ENCODE measurements at places on chromosomes 1 and 21.
A peak's percentile ranks its signal among the peaks of the same experiment; 100 is the strongest.

DNA sequence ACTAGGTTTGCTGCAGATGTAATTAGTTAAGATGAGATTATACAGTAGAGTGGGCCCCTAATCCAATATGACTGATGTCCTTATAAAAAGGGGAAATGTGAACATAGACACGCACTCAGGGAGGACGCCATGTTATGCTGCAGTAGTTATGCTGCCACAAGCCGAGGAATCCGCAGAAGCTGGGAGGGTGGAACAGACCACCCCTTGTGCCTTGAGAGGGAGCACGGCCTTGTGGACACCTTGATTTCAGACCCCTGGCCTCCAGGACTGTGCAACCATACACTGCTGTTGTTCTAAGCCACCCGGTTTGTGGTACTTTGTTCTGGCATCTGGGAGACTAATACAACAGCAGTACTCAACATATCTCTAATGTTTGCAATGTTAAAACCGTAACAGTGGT is 57.9 kb upstream of the HIVEP3 start:
- no peak overlapping the region for H3K4me3 ChIP-seq
- no peaks in the 10 kb centered on the region for H3K27me3 ChIP-seq
- no peaks in the 10 kb centered on the region for H3K36me3 ChIP-seq
- DNase-seq = no peak

DNA sequence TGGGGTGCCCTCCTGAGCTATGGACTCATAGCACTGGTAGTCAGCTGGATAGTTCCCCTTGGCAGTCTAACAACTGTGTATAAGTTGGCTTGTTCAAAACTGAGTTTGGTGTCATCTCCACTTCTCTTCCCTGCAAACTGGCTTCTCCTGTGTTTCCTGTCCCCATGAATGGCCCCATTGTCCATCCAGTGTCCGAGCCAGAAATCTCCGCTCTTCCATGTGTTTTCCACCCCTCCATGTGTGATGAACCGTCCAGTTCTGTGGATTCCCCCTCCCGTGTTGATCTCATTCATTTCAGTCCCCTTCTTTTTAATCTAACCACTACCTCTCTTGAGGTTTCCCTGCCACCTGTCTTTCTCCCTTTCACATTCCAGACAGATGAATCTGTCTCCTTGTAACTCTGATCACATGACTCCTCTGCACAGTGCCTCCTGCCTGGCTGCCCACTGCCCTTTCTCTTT is 195.7 kb downstream of the ROR1 start:
- peak; percentile 43 for DNase-seq
- no peak overlapping the region for H3K4me3 ChIP-seq
- no peak overlapping the region for H3K27ac ChIP-seq

GRCh38 chr1:223474804-223475203 is 81.6 kb downstream of the CCDC185 start:
- no peaks in the 10 kb centered on the region for H3K4me1 ChIP-seq
- H3K27me3 ChIP-seq = no peaks in the 10 kb centered on the region
- H3K27ac ChIP-seq = no peak overlapping the region
- no peak for DNase-seq
- H3K36me3 ChIP-seq = no peaks in the 10 kb centered on the region

DNA sequence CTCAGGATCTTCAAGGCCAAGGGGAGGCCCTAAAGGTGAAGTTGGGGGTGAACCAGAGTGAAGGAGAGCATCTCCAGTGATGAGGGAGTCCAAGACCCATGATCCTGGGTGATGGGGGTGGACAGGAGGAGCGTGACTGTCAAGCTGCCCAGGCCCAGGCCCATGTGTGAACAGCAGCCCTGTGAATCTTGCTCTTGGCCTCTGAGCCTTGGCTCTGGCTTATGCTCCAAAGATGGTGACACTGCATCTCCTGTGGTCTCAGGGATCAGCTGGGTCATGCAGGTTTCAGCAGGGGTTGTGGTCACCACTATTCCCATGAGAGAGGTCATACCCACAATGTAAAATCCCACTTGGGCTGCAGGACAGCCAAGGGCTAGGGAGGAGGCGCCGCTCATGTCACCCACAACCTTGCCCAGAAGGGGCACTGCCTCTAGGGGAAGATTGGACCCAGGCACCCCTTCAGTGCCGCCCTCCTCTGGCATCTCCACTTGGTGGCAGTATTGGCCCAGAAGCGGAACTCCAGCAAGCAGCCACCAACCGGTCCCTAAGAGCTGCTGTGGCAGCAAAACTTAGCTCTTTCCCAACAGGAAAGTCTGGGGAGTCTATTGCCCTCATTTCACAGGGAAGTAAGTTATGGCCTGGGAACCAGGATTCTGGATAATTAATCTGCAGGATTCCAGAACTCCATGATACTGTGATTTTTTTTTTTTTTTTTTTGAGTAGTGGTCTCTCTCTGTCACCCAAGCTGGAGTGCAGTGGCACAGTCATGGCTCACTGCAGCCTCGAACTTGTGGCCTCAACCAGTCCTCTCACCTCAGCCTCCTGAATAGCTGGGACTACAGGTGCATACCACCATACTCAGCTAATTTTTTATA is 7.5 kb upstream of the WNT3A start:
- H3K27me3 ChIP-seq = peaks cover under 1% of the 10 kb centered on the region
- H3K27ac ChIP-seq = no peak overlapping the region
- no peak overlapping the region for H3K4me3 ChIP-seq
- H3K4me1 ChIP-seq = no peaks in the 10 kb centered on the region

DNA sequence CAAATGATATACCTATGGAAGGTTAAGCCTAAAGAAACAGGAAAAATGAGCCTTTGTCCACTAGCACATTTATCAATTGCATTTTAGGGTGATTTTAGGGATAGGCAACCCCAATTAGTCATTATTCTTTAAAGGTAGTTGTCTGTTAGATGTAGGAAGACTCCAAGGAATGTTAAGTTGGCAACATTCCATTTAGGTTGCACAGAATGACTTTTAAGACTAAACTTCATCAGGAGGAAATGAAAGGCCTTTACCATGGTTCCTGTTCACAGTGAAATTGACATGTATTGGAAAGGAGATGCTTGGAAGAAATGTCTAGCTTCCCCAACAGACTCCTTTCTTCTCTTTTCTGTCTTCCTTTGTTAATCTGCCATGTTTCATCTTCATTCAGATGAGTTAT is 1.6 kb upstream of the APOBEC4 start:
- H3K27me3 ChIP-seq = no peaks in the 10 kb centered on the region
- DNase-seq = no peak
- H3K4me3 ChIP-seq = no peak overlapping the region
- no peak overlapping the region for H3K27ac ChIP-seq
- no peaks in the 10 kb centered on the region for H3K4me1 ChIP-seq

GRCh38 chr1:24643363-24644099 is 429 bp downstream of the SRRM1 start:
- peak overlapping the region; percentile 77 for H3K27ac ChIP-seq
- H3K4me1 ChIP-seq = peaks cover 5% of the 10 kb centered on the region

GRCh38 chr1:29326123-29326522 is 89.8 kb downstream of the PTPRU start:
- H3K27ac ChIP-seq = no peak overlapping the region
- H3K36me3 ChIP-seq = peaks cover 15% of the 10 kb centered on the region
- DNase-seq = no peak
- no peaks in the 10 kb centered on the region for H3K27me3 ChIP-seq
- H3K4me1 ChIP-seq = peaks cover 2% of the 10 kb centered on the region

DNA sequence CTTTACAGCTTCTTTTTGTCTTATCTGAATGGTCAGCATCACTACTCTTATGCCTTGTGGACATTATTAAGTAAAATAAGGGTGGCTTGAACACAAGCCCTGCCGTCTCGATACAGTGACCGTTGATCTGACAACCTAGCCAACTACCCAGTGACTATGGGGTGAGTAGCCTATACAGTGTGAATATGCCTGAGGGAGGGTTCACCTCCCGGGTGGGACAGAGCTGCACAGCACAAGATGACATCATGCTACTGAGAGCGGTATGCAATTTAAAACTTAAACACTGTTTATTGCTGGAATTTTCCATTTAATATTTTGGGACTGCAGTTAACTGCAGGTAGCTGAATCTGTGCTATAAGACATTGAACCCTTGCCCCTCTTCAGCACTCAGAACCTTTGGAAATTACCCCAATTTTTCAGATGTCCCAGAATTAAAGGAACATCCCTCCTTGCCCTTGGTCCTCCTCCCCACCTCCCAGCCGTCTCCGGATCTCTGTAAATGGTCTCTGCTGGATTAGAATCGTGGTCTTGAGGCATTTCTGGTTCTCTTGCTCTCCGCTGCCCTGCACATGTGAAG is 618.5 kb downstream of the PTPRU start:
- no peaks in the 10 kb centered on the region for H3K36me3 ChIP-seq
- H3K27ac ChIP-seq = no peak overlapping the region
- no peak overlapping the region for H3K4me3 ChIP-seq
- H3K4me1 ChIP-seq = no peaks in the 10 kb centered on the region
- no peaks in the 10 kb centered on the region for H3K27me3 ChIP-seq
- no peak for DNase-seq

- no peaks in the 10 kb centered on the region for H3K27me3 ChIP-seq
These were observed 14.3 kb downstream of the WDR64 start for GRCh38 chr1:241666419-241666818.

GRCh38 chr1:65341381-65341780 is 32.0 kb downstream of the DNAJC6 start:
- no peaks in the 10 kb centered on the region for H3K36me3 ChIP-seq
- no peak overlapping the region for H3K27ac ChIP-seq
- no peaks in the 10 kb centered on the region for H3K27me3 ChIP-seq
- no peaks in the 10 kb centered on the region for H3K4me1 ChIP-seq

- no peak for DNase-seq
- H3K4me3 ChIP-seq = no peak overlapping the region
- H3K27me3 ChIP-seq = no peaks in the 10 kb centered on the region
These were observed 658.6 kb upstream of the CAMK1G start for GRCh38 chr1:208924928-208925327.

- H3K27ac ChIP-seq = no peak overlapping the region
- H3K4me3 ChIP-seq = no peak overlapping the region
- no peaks in the 10 kb centered on the region for H3K27me3 ChIP-seq
- H3K4me1 ChIP-seq = no peaks in the 10 kb centered on the region
- DNase-seq = no peak
- H3K36me3 ChIP-seq = no peaks in the 10 kb centered on the region
These were observed 11.0 kb upstream of the OLIG1 start for GRCh38 chr21:33058957-33059356.

DNA sequence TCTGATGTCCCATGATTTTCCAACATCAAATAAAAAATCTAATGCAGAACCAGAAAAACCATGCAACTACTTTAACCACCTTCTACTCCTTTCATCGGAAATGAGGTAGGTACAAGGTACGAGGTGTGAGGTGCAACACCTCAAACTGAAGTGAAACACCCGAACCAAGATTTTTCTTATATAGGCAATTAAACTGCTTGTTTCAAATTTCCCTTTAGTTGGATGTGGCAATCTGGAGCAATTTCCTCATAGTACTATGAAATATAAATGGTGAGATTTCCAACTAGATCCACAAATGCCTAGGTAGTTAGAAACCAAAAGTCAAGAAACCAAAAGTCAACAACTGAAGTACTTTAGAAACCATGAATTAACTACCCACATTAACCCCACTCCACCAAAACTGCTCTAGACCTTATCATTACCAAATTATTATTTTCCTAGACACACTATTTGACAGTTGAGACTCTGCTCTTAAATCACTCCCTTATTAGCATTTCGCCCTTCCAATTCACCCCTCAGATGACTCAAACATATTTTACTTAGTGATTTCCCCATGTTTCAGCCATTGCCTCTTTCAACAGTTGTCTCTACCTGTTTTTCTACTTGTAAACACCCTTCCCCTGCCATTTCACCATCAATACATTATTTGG is 37.8 kb downstream of the FUBP1 start:
- no peak overlapping the region for H3K4me3 ChIP-seq
- H3K27ac ChIP-seq = no peak overlapping the region
- peaks cover 8% of the 10 kb centered on the region for H3K36me3 ChIP-seq
- H3K4me1 ChIP-seq = no peaks in the 10 kb centered on the region

GRCh38 chr1:94327001-94327690 is 89.8 kb upstream of the ARHGAP29 start:
- no peak for DNase-seq
- peaks cover 8% of the 10 kb centered on the region for H3K4me1 ChIP-seq
- H3K27ac ChIP-seq = peak overlapping the region; percentile 80
- H3K27me3 ChIP-seq = no peaks in the 10 kb centered on the region
- no peaks in the 10 kb centered on the region for H3K36me3 ChIP-seq

- no peaks in the 10 kb centered on the region for H3K36me3 ChIP-seq
- peak overlapping the region; percentile 2 for H3K27ac ChIP-seq
- DNase-seq = no peak
- peaks cover 12% of the 10 kb centered on the region for H3K4me1 ChIP-seq
- no peaks in the 10 kb centered on the region for H3K27me3 ChIP-seq
These were observed 20.3 kb upstream of the TIAM1 start for GRCh38 chr21:31364253-31364945.

DNA sequence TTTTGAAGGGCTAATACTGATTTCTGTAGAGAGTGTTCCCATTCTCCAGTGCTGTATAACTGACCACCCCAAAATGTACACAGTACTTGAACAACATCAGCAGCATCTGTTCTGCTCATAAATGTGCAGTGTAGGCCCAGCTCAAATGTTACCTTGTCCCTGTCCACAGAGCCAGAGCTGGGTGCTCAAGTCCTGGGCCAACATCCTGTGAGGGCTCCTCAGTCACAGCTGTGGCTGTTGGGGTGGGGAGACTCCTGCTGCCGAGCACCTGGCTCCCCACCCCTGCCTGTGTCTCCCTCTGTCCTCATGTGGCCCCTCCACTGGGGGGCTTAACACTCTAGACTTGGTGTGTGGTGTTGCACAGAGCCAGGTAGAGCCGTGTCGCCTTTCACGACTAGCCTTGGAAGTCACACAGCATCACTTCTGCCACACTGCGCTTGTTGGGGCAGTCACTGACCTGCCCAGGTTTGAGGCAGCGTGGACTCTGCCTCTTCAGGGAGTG is 30.5 kb downstream of the DIP2A start:
- no peak overlapping the region for H3K4me3 ChIP-seq
- no peak for DNase-seq
- H3K36me3 ChIP-seq = peaks cover 12% of the 10 kb centered on the region
- H3K4me1 ChIP-seq = no peaks in the 10 kb centered on the region
- no peak overlapping the region for H3K27ac ChIP-seq

DNA sequence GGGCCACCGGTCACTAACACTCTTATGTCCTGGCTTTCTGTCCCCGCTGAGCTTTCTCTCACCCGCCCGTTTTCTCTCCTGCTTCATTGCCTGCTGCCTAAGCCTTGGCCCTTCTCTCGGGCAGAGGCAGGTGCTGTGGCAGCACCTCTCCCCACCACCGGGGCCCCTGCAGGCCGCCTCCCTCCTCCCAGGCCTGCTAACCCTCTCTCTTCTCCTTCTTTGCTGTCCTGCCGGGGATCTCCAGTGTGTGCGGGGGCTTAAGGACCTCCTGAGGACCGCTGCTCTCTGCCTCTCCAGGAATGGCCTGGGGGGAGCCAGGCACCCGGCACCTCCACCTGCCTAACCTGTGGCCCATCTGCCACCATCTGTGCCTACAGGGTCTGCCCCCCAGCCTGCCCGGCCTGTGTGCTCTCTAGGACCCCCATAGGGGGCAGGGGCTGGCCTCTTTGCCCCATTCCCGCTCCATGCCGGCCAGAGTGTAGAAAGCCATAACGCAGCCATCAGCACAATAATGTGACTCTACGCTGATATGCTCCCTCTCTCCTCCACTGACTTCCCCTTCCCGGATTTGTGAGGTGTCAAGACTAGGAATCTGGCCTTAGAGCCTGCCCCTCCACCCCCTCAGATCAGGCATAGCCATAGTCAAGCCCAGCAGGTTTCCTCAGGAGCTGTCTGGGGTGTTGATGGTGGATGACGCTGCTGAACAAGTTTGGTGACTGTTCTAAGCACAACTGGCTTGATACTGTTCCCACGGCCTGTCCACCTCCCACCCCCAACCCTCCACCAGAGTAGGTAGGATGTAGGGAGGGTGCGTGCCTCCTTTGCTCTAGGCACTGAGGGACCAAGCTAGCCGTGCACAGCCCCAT is 6.1 kb upstream of the SFN start:
- peaks cover 37% of the 10 kb centered on the region for H3K36me3 ChIP-seq
- DNase-seq = no peak
- peaks cover 22% of the 10 kb centered on the region for H3K4me1 ChIP-seq
